Lung (tissue), 17 donors: ENCODE measurements at places on chromosomes 11 and 22. TPM values are rescaled to one million over a fixed set of nuclear protein-coding genes. Genes with fewer than 3 reads are reported as not detected.
A peak's percentile ranks its signal among the peaks of the same experiment; 100 is the strongest.

DNA sequence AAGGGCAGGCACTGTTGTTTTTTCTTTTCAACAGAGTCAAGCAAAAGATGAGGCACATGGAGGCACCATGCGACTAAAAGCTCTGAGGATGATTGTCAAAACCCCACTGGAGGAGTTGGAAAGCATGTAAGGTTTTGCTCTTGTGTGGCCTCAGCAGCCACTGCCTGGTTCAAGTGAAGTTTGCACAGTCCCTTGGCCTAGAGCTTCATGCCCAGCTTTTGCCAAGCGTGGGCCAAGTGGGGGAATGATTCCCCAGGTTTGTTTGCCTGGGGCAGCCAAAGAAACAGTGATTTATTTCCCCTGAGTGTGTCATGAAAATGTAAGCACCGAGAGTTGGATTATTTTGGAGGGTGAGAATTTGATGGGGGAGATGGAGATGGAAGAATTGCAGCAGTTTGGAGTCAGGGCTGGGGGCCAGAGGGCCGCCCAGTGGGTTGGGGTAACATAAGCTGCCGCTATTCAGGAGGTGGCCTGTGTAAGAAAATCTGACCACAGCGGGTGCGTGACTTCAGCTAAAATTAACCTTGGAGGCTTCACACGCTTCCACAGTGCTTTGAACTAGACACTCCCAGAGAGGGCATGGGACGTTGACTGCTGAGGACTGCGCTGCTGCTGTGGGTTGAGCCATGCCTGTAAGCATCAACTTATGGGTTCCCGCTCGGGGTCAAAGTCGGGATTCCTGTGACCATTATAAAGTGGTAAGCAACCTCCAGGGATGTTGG lies 100.7 kb downstream of the NAV2 start:
- no peak overlapping the region for H3K27ac ChIP-seq
- DNase-seq, result no peak
- no peaks in the 10 kb centered on the region for H3K36me3 ChIP-seq
- H3K4me1 ChIP-seq, result peaks cover 41% of the 10 kb centered on the region

DNA sequence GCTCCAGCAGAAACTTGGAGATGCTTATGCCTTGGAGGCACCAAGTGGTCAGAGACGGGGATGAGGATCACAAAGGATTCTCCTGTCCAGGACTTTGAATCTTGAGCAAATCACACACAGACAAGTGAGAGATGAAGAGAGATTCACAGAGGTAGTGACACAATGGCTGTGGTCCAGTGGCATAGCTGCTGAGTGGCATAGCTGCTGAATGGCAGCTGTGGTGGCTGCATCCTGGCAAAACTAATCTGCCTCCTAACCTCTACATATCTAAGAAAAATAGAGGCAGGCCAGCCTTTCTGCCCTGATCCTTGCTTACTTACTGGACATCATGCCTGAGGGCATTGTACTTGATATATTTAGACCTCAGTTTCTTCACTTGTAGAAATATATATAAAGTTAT lies 102.6 kb downstream of the CD44 start:
- no peaks in the 10 kb centered on the region for H3K27me3 ChIP-seq
- H3K36me3 ChIP-seq, result no peaks in the 10 kb centered on the region
- no peak overlapping the region for H3K4me3 ChIP-seq
- no peak overlapping the region for H3K27ac ChIP-seq
- H3K4me1 ChIP-seq, result no peaks in the 10 kb centered on the region

DNA sequence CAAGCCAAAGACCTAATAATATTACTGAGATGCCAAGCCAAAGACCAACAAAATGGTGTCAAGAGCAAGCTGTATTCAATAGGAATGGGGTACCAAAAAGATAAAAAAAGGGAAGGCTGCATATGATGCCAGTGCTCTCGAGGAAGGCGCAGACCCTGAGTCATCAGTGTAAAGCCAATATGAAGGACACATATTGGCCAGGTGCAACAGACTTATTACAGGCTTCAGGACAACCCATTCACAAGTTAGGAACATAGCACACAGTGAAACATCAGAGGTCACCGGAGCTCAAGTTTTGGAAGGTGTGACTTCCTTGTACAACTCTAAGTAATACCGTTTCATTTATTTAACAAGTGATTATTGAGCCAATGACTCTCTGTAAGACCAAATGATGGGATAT lies 58.1 kb downstream of the AMBRA1 start:
- H3K4me3 ChIP-seq, result no peak overlapping the region
- peaks cover 3% of the 10 kb centered on the region for H3K4me1 ChIP-seq
- no peaks in the 10 kb centered on the region for H3K36me3 ChIP-seq
- DNase-seq, result no peak
- H3K27ac ChIP-seq, result no peak overlapping the region

GRCh38 chr22:46070803-46071450 lies 79.4 kb upstream of the PPARA start:
- peak overlapping the region; percentile 96 for H3K4me3 ChIP-seq
- DNase-seq, result peak; percentile 89
- no peaks in the 10 kb centered on the region for H3K27me3 ChIP-seq
- H3K36me3 ChIP-seq, result no peaks in the 10 kb centered on the region

- DNase-seq, result no peak
- no peaks in the 10 kb centered on the region for H3K36me3 ChIP-seq
- no peaks in the 10 kb centered on the region for H3K27me3 ChIP-seq
Observed at GRCh38 chr22:38886333-38886732, 14.3 kb upstream of the CBX6 start.

DNA sequence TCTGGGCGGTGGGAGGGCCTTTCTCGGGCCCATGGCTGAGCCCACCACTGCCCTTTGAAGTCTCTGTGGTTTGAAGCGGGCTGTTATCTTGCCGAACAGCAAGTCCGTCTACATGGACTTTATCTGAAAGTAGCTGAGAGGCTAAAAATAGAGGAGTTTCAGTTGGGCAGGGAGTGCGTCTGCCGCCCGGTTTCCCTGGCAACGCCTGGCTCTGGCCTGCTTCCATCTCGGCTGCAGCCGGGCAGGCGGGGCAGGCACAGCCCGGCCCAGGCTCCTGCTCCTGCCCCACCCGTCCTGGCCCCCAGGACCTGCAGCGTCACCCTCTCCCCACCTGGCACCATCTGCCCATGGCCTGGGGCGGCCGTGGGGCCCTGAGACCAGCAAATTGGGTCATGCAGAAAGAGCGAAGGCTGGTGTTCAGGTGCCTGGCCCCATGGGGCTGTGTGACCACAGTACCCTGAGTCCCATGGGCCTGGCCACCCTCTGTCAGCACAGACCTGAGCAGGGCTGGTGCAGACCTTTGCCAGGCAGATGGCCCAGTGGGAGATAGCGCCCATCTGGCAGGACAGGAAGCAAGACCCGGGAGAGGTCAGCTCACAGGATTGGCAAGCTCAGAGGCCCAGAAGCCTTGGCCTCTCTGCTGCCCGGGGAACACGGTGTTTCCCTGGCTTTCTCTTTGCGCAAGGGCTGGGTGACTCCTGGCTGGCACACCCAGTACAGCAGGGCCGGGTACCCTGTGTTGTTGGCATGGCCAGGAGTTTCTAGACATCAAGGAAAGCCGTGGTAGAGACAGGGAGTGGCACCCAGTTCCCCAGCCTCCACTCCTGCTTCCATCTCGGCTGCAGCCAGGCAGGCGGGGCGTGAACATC lies 79.1 kb upstream of the KCNQ1OT1 start:
- no peaks in the 10 kb centered on the region for H3K27me3 ChIP-seq
- peak overlapping the region; percentile 86 for H3K27ac ChIP-seq
- H3K36me3 ChIP-seq, result no peaks in the 10 kb centered on the region
- H3K4me3 ChIP-seq, result no peak overlapping the region

DNA sequence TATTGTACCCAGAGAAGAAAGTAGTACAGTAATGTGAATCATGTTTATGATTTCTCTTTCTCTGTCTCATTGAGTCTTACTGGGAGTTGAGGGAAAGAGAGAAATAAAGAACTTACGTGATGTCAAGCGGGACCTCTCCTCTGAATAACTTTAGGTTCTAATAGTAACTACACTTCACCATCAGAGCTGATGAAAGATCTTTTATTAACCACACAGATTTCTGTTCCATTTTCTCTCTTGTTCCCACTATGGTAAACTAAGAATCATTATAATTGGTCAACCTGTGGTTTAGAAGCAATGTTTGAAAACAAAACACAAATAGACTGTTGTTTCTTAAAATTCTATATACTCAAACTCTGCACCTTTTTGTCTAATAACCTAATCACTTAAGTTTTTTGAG lies 142.3 kb downstream of the ELP4 start:
- no peak overlapping the region for H3K4me3 ChIP-seq
- no peaks in the 10 kb centered on the region for H3K4me1 ChIP-seq
- H3K36me3 ChIP-seq, result no peaks in the 10 kb centered on the region
- no peak overlapping the region for H3K27ac ChIP-seq
- H3K27me3 ChIP-seq, result peaks cover 5% of the 10 kb centered on the region
- DNase-seq, result no peak

- H3K4me1 ChIP-seq, result no peaks in the 10 kb centered on the region
- H3K36me3 ChIP-seq, result peaks cover 5% of the 10 kb centered on the region
- no peak for DNase-seq
- no peaks in the 10 kb centered on the region for H3K27me3 ChIP-seq
- H3K4me3 ChIP-seq, result no peak overlapping the region
Observed at GRCh38 chr11:9473408-9473807, 12.6 kb downstream of the ZNF143 start.

Gene ART1
- polyA plus RNA-seq, result not detected

Gene RIMBP3C
- 0.05 TPM for polyA plus RNA-seq
